Activated naive CD8-positive, alpha-beta T cell treated with anti-CD3 and anti-CD28 coated beads, Interleukin-2, amount 10 ng/mL, durations not matched to agents 7 days and 5 days (primary cell): ENCODE measurements at places on chromosomes 3 and 15.
A peak's percentile ranks its signal among the peaks of the same experiment; 100 is the strongest.

- DNase-seq, result no peak
- peaks cover 1% of the 10 kb centered on the region for H3K36me3 ChIP-seq
- H3K27ac ChIP-seq, result no peak overlapping the region
- H3K4me3 ChIP-seq, result no peak overlapping the region
Observed at GRCh38 chr3:176968631-176969030, 228.7 kb downstream of the TBL1XR1 start.

- H3K27ac ChIP-seq, result peak overlapping the region; percentile 4
- H3K36me3 ChIP-seq, result no peaks in the 10 kb centered on the region
- peaks cover 14% of the 10 kb centered on the region for H3K27me3 ChIP-seq
- no peak for DNase-seq
Observed at GRCh38 chr3:125165189-125165947, 47.2 kb downstream of the SLC12A8 start.

GRCh38 chr15:77013776-77014131 lies 18.8 kb downstream of the PSTPIP1 start:
- peaks cover 78% of the 10 kb centered on the region for H3K4me1 ChIP-seq
- peaks cover 36% of the 10 kb centered on the region for H3K36me3 ChIP-seq
- H3K4me3 ChIP-seq, result peak overlapping the region; percentile 88
- DNase-seq, result peak; percentile 81
- H3K27ac ChIP-seq, result peak overlapping the region; percentile 96
- no peaks in the 10 kb centered on the region for H3K27me3 ChIP-seq

GRCh38 chr15:90790561-90790960 lies 73.4 kb downstream of the BLM start:
- no peaks in the 10 kb centered on the region for H3K27me3 ChIP-seq
- no peak overlapping the region for H3K4me3 ChIP-seq
- peaks cover 49% of the 10 kb centered on the region for H3K36me3 ChIP-seq
- peaks cover 1% of the 10 kb centered on the region for H3K4me1 ChIP-seq
- no peak for DNase-seq
- no peak overlapping the region for H3K27ac ChIP-seq

DNA sequence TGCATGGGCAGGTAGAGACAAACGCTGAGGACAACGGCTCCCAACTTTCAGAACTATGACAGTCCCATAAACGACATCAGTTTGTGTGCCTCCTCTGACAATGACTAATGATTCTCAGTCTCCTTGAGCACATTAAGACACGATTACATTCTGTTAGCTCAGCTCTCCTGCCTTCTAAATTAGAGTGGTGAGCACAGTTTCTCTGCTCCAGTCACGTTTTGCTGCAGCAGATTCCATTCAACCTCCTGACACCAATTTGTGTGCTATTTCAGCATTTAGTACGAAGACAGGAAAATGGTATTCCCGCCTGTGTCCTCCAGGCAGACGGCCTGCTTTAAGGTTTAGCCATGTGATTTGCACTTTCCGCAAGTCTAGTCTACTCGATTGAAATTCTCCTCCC lies 458.4 kb upstream of the CFAP20DC start:
- no peaks in the 10 kb centered on the region for H3K36me3 ChIP-seq
- peaks cover 3% of the 10 kb centered on the region for H3K27me3 ChIP-seq
- no peak for DNase-seq
- no peak overlapping the region for H3K27ac ChIP-seq
- H3K4me1 ChIP-seq, result peaks cover 3% of the 10 kb centered on the region

DNA sequence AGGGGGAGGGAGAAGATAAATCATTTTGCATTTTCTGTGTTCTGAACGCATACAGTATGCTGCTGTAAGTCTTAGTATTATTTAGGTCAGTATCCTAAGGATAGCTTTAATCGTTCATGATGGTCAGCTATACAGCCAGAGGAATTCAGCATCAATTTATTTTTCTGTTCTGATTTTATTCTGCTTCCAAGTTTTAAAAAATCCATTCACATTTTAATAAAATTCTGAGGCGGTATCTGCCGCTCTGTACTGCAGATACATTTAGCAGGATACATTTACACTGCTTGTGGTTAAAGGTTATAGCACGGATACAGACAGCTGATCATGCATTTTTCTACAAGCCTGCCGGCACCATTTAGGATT lies 17.8 kb downstream of the ZBTB38 start:
- H3K27me3 ChIP-seq, result peaks cover 13% of the 10 kb centered on the region
- DNase-seq, result no peak
- H3K27ac ChIP-seq, result no peak overlapping the region
- H3K36me3 ChIP-seq, result peaks cover 3% of the 10 kb centered on the region
- peaks cover 4% of the 10 kb centered on the region for H3K4me1 ChIP-seq
- no peak overlapping the region for H3K4me3 ChIP-seq

GRCh38 chr3:128367221-128367620 lies 99.5 kb downstream of the DNAJB8 start:
- no peak for DNase-seq
- no peak overlapping the region for H3K4me3 ChIP-seq
- H3K4me1 ChIP-seq, result peaks cover 5% of the 10 kb centered on the region
